ENCODE measurements at places on chromosomes 4 and X.

GRCh38 chr4:71009890-71010588 lies 16.6 kb downstream of the DCK start:
- DNase-seq: no peak

GRCh38 chr4:34854451-34854850 lies 1389.9 kb downstream of the ARAP2 start:
- DNase-seq: no peak

- no peak for DNase-seq
Observed at GRCh38 chr4:110754716-110755115, 131.8 kb upstream of the PITX2 start.

- no peak for DNase-seq
Observed at GRCh38 chrX:136047969-136048368, 62.7 kb downstream of the SLC9A6 start.

GRCh38 chr4:126752126-126752525 lies 880.6 kb upstream of the INTU start:
- no peak for DNase-seq

GRCh38 chr4:82421796-82422560 lies 8.3 kb downstream of the HNRNPDL start:
- DNase-seq: no peak

DNA sequence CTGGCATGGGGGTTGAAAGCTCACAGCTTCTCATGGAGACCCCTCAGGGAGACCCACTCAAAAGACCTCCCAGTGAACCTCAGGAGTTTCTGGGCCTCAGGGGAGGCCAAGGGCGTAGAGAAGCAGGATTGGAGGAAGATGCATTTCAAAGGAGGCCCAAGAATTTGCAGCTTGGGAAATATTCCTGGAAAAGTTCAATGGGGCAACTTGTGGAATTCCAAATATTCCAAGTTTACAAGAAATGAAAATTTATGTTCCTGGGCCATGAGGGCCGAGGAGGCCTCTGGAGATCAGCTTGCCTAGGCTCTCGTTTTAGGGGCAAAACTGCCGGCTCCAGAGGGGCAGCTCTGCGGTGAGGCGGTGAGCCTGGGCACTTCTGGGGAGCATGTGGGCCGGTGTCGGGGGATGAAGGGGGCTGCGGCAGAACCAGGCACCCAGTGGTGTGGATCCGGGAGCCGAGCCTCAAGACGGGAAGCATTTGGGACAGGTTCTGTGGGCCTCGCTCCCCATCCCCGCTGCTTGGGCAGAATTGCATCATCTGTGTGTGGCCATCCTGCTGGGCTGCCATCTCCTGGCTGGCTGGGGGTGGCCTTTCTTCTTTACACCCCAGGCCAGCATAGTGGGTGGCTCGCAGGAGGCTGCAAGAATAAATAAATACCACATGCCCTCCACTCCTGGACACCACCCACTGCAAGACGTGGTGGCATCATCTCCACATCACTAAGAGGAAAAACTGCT lies 54.6 kb upstream of the GPR78 start:
- no peak for DNase-seq

GRCh38 chr4:137367620-137368019 lies 164.7 kb downstream of the PCDH18 start:
- no peak for DNase-seq

DNA sequence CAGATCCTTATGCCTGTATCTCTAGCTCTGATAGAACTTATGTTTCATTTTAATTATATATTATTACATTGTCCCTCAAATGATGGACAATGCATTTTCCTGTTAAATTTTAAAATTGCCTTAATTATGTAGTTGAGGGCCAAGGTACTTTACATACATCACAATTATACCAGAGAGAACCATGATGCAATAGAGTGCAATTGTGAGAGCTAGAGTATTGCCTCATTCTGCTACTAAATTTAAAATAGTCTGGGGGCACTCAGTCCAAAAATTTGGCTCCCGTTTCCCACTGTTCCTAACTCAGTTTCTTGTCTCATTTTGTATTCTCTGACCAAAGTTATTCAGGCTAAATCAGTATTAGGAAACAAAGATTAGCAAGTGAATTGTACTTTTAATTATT lies 378.5 kb upstream of the ZFP42 start:
- DNase-seq: no peak

GRCh38 chrX:5015451-5015850 lies 1213.2 kb downstream of the NLGN4X start:
- no peak for DNase-seq

DNA sequence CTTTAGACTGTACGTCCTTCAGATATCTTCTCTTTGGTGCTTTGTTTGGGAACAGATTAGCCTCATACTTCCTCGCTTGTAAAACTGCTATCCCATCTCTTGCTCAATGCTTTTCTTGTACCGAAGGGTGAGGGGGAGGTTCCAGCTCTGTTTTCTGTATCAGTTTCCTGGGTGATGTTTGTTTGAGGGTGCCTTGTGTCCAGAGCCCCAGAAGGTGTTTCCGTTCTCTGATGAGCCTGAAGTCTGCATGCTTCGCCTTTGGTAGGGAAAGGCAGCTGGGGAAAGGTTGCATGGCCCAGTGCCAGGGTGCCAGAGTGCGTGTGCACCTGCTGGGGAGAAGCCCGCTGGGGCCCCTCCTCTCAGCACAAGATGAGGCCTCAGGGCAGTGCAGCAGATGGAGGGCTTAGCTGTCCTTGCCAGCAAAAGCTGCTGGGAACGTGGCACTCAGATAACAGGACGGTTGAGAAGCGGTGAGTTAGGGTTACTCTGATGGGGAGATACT lies 73.7 kb downstream of the TBL1X start:
- no peak for DNase-seq

DNA sequence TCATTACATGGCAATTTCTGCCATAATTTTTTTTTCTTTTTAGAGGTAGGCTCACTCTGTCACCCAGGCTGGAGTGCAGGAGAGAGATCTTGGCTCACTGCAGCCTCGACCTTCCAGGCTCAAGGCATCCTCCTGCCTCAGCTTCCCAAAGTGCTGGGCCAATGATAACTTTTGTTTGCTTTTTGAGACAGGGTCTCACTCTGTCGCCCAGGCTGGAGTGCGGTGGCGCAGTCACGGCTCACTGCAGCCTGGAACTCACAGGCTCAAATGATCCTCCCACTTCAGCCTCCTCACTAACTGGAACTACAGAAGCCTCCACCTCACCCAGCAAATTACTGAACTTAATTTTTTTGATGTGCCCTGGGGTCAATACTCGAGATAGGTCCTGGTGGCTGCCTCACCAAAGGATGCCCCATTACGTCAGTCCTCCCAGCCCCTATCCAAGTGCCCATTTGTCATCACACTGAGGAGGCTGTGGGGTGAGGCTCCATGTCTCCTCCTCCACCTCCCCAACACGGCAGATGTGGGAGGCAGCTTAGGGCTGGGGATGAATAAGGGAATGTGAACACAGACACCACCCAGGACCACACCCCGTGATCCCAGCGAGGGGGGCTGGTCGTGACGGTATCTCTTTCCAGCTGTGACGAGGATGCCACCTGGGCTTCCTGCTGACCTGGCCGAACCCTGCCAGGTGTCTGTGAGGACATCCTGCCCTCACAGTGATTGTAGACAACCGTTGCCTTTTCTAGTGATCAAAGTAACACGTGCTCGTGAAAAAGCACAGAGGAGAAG lies 12.4 kb upstream of the NKX1-1 start:
- DNase-seq: no peak

GRCh38 chr4:101141855-101142254 lies 205.5 kb downstream of the PPP3CA start:
- no peak for DNase-seq

GRCh38 chr4:146288193-146288592 lies 73.9 kb downstream of the REELD1 start:
- no peak for DNase-seq

- DNase-seq: no peak
Observed at GRCh38 chr4:90889171-90889570, 762.0 kb downstream of the CCSER1 start.

- no peak for DNase-seq
Observed at GRCh38 chr4:55032788-55033187, 92.6 kb downstream of the KDR start.

DNA sequence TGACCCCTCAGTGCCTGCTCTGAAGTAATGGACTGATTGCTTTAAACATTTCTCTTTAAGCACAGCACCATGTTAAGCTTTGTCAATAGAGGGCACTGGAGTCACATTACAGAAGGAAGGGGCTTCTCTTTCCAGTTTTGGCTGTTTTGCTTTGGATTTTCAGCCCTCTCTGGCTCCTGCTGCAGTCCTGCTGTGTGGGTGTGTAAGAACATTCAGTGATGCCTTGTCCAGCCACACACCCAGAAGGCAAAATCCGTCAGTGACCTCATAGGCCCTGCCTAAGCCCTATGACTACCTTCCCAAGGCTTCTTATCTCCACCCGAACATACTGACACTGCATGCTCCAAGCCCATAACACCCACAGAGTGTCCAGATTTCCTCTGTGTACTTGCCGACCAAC lies 215.3 kb upstream of the CTSO start:
- DNase-seq: no peak

- no peak for DNase-seq
Observed at GRCh38 chr4:78618436-78618835, 66.9 kb downstream of the ANXA3 start.

DNA sequence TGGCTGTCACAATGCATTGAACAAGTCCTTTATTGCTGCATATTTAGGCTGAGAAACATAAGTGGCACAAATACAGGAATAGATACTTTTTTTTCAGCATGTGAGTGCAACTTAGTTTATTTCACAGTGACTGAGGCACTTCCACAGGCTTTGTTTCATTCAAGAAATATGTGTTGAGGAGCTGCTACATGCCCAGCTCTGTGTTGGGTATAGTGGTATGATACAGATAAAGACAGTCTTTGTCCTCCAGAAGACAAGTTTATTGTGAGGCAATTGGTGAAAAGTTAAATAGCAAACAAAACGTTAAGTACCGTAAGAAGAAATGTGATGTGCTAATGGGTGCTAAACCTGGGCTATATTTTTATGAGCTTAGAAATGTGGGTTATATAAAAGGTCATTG lies 186.4 kb downstream of the SPRY1 start:
- DNase-seq: no peak

DNA sequence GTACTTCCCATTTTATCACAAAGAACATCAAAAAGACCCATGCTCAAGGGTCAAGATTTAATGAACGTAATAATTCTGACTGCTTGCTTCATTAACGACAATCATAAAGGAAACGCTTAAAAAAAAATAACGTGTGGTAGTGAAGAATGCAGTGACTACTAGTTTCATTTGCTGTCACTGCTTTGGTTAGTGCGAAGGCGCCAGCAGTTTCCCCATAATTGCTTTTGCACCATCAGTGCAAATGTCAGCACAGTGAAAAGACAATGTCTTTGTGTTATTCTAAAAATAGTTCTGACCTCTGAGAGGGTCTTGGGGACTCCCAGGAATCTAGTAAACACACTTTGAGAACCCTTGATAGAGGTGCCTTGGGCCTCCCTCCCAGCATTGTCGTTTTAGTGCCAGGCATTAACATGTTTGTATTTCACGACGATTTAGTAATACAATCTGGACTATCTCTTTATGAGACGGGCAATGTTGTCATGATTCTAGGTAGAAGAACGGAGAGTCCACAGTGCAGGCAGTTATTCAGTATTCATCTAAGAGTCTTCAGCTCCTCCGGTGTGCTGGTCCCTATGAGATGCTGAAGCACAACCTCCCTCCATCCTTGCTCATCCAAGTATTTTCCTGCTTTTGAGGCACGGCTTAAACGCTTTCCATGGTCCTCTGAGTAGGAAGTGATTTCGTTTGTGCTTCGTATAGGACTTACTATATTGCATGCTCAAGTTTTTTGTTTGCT lies 71.0 kb downstream of the AFF1 start:
- no peak for DNase-seq

GRCh38 chr4:147844781-147845180 lies 112.9 kb downstream of the ARHGAP10 start:
- no peak for DNase-seq

DNA sequence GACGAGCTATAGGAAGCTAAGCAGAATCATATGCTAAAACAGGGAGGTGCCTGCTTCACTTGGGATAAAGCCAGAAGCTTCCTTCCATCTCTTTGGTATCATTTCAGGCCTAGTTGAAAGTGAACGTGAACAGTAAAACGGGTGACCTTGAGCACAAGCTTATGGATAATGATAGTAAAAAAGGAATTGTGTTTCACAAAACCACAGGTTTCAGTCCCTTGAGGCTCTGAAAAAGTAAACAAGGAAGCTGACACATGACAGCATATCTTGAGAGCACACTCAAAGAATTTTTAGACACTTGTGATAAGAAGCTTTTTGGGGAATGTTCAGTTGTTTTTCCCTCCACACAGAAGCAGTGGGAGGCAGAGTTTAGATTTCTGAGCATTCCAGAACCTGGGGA lies 286.1 kb downstream of the DCHS2 start:
- DNase-seq: no peak

DNA sequence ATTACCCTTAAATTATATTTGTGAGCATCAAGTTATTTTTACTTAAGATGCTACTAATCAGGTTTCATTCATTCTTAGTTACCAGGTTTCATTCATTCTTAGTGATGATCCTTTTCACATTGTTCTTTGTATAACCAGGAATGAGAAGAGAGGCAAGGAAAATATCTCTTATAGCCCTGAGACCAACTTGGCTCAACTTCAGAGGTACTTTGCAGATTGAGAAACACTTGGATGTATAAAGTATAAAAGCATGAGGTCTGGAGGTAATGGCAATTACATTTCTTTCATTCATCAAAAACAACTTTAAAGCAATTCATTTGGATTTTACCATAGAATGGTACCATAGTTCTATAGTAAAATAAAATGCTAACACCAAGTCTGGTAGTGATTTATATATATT lies 231.0 kb downstream of the PRDM5 start:
- DNase-seq: no peak

DNA sequence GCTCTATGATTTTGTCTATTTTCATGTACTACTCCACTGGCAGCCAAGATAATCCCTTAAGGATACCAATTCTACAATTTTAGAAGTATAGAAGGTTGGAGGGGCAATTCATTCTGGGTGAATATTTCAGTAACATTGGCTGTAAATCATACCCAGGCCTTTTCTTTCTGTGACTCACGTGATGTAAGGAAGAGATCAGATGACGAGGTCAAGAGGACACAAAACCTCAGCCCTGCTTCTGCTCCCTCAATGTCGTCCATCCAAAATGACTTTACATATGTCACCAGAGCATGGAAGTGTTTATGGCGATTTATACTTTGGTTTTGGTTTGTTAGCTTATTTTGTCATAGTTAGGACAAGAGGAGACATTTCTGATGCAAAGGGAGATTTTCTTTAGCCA lies 70.7 kb upstream of the SLC4A4 start:
- DNase-seq: no peak

DNA sequence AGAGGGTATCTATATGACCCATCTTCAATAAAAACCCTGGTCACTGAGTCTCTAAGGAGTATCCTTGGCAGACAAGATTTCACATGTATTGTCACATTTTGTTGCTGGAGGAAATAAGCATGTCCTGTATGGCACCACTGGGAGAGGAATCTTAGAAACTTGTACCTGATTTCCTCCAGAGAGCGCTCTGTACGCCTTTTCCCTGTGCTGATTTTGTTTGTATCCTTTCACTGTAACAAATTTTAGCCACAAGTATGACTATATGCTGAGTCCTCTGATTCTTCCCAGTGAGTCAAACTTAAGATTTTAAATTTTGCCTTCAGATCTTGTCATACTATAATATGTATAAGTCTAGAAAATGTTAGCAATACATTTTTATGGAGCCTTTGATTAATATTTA lies 102.8 kb downstream of the ITIH6 start:
- no peak for DNase-seq

Measured in SIG-M5 (cell line).